Central memory CD4-positive, alpha-beta T cell (primary cell): ENCODE measurements at places on chromosomes 5 and 9.

- no peak for DNase-seq
Measured at GRCh38 chr9:104143550-104143910, 49.4 kb downstream of the SMC2 start.

DNA sequence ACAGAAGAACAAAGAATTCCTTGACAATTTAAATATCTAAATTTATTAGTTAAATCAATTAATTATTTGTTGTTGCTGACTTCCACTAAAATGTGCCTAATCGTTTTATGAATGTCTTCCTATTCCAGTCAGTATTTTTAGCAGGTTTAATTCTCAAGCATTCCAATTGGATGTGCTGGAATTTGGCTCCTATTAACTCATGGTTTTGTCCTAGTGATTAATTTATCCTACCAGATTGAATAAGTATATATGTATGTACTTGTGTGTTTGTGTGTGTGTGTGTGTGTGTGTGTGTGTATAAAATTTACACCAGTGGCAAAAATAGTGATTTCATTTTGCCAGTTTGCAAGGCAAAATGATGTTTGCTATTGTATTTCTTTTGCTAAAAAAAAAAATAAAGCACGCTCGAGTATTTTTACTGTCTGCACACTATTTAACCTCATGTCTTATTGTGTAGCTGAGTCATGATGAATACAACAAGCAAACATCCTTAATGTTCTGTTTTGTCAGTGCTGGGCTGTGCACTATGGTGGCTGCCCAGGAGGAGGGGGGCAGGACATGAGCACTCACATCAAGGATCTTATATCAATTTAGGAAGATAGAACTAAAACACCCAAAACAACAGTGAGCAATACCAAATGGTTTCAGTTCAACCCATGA, 375.5 kb downstream of the PDE4D start:
- DNase-seq = no peak

DNA sequence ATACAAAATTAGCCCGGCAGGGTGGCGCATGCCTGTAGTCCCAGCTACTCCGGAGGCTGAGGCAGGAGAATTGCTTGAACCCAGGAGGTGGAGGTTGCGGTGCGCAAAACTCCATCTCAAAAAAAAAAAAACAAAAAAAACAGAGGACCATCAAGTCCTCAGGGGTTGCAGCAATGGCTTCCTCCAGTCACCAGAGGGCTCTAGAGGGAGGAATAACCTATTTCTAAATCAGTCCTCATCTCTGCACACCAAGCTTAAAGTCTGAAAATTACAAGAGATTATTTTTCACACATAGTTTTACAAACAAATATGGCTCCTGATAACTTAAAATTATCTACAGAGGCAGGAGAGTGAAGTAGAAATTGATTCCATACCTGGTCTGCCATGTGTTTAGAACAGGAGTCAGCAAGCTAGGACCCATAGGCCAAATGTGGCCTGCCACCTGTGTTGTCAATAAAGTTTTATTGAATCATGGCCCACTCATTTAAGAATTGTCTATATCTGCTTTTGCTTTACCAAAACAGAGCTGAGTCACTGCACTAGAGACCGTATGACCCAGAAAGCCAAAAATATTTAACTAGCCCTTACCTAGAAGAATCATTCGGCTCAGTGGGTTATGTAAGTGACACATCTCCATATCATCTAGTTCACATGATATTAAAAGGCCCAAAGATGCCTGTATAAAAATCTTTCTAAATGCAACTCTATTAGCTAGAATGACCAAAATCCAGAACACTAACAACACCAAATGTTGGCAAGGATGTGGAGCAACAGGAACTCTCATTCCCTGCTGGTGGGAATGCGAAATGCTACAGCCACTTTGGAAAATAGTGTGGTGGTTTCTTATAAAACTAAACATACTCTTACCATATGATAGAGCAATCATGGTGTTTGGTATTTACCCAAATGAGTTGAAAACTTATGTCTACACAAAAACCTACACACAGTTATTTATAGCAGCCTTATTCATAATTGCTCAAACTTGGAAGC, 207.7 kb downstream of the FRMD3 start:
- DNase-seq = no peak

DNA sequence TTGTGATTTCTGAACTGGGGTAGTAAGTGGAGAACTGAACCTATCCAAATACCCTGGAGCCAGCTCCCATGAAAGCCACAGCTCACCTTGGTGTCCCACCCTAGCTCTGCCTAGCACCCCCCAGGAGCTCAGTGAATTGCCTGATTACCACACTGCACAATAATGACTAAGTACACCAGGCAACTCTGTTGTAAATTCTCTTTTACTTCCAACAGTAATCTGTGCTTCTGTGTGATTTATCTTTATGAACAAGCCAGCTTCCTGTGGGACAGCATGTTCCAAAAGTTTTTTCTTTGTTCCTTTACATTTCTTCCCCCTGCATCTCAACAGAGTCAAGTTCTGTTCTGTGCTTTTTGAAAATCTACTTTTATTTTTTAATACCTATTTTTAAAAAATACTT, 22.1 kb upstream of the GRPEL2 start:
- no peak for DNase-seq

DNA sequence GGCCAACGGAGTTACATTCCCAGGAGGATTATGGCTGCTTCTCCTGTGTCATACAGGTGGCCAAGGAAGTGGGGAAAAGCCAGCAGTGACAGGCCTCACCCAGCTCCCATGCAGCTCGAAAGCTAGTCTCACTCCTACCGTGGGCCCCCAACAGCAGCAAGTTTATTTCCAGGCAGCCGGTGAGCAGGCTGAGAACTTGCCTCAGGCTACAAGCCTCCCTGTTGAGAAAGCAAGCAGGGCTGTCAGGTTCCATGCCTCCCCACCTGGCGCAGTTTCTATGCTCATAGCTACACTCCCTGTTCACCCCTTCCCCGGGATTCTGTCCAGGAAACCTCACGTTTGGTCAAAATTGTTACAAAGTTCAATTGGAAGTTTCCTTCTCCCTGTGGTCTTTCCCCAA, 27.5 kb upstream of the DNAH5 start:
- DNase-seq = no peak

DNA sequence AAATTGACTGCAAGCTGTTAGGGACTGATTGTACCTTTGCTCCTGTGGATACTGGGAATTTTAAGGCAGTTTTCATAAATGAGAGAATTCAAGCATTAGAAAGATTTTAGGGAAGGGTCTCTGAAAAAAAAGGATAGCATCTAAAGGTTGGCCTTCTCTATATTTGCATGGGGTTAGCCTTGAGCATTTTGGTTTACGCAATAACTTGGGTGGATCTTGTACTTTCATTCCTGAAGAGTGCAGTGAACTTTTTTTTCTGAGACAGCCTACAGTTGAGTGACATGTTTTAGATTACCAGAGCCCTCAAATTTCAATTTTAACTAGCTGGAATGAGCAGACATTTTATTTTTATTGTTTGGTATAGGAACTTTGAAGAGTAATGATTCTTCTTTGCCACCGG, 91.6 kb upstream of the NR3C1 start:
- no peak for DNase-seq

DNA sequence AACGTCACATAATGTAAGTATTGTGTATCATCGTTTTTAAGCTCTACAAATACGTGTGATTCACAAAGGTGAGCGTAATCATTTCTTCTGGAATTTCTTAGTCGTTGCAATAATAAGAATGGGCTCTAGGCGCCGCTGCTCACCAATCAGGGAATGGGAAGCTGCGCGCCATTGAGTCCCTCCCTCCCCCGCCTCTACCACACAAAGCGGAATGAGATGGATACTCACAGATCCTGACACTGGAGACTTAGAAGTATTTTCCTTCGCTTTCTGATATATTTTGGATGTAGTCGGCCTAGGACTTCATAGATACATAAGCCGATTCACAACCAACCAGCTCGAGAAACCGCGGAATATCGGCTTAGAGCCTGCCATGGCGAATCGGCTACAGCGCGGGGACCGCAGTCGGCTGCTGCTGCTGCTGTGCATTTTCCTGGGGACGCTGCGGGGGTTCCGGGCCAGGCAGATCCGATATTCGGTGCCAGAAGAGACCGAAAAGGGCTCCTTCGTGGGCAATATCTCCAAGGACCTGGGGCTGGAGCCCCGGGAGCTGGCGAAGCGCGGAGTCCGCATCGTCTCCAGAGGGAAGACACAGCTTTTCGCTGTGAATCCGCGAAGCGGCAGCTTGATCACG, at the start of gene PCDHGA11:
Gene PCDHGA11, plus strand, starts transcription at position 197 of the 634 bp plus-strand sequence. Its CDS starts 177 bp downstream, at position 374.
- peak; percentile 28 for DNase-seq

GRCh38 chr9:135146241-135146640, 58.8 kb downstream of the OLFM1 start:
- DNase-seq = no peak

- no peak for DNase-seq
Measured at GRCh38 chr9:22590336-22591033, 143.9 kb downstream of the DMRTA1 start.

DNA sequence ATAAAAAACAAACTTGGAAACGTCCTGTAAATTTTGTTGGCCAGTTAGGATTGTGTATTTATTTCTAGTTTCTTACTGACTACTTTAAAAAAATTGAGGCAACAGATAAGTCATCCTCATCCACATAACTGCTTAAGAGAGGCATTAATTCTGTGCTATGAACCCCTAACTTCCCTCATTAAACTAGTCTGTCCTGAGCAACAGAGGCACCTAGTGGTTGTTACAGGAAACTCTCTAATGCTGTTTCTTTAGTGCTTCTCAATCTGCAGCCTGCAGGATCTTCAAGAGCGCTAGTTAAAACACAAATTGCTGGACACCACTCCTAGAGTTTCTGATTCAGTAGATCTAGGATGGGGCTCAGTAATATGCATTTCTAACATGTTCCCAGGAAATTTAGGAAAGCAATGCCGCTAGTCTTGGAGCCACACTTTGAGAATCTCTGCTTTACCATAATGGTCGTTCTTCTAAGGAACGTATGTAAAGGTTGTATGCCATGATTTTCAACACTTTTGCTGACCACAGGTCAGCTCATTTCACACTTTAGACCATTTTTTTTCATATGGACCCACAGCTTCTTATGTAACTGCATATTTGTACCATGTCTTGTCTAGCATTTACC, 410.1 kb upstream of the SMARCA2 start:
- no peak for DNase-seq

DNA sequence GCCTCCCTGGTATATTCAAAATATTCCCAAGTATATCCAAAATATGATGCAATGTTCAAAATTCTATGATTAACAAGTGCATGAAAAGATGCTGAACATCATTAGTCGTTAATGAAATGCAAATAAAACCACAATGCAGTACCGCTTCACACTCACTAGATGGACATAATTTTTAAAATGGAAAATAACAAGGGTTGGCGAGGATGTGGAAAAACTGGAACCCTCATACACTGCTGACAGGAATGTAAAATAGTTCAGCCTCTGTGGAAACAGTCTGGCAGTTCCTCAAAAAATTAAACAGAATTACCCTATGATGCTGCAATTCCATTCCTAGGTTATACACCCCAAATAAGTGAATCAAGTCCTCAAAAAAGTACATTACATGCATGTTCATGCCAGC, 36.1 kb upstream of the MYOT start:
- no peak for DNase-seq

- no peak for DNase-seq
Measured at GRCh38 chr5:9054322-9054721, 491.6 kb downstream of the SEMA5A start.

GRCh38 chr5:50564079-50564478, 102.4 kb upstream of the PARP8 start:
- DNase-seq = peak; percentile 56

DNA sequence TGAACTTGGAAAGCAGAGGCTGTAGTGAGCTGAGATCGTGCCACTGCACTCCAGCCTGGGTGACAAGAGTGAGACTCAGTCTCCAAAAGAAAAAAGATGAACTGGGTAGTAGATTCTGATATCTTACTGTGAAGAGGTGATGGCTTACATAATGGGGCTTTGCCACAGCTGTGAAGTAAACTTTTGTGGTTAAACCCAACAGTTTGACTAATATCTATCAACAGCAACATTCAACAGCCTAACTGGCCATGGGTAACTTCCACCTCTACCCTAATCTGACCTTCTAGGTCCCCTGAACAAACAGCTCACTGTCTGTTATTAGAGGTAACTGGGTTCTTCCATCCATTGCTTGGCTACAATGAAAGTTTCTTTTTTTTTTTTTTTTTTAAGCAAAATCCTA, 52.1 kb downstream of the TLE1 start:
- no peak for DNase-seq

DNA sequence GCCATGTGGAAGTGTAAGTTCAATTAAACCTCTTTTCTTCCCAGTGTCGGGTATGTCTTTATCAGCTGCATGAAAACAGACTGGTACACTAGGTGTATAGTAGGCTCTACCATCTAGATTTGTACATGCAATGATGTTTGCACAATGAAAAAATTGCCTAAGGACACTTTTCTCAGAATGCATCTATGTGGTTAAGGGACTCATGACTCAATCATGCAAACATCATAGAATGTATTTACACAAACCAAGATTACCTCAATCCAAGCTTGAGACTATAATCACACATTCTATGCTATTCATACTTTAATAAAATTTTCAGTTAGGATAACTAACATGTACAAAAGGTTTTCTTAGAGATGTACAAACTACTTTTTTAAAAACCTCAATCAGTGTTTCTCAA, 1164.5 kb downstream of the CDH12 start:
- DNase-seq = no peak

- no peak for DNase-seq
Measured at GRCh38 chr9:72942451-72942850, 10.4 kb downstream of the ALDH1A1 start.

DNA sequence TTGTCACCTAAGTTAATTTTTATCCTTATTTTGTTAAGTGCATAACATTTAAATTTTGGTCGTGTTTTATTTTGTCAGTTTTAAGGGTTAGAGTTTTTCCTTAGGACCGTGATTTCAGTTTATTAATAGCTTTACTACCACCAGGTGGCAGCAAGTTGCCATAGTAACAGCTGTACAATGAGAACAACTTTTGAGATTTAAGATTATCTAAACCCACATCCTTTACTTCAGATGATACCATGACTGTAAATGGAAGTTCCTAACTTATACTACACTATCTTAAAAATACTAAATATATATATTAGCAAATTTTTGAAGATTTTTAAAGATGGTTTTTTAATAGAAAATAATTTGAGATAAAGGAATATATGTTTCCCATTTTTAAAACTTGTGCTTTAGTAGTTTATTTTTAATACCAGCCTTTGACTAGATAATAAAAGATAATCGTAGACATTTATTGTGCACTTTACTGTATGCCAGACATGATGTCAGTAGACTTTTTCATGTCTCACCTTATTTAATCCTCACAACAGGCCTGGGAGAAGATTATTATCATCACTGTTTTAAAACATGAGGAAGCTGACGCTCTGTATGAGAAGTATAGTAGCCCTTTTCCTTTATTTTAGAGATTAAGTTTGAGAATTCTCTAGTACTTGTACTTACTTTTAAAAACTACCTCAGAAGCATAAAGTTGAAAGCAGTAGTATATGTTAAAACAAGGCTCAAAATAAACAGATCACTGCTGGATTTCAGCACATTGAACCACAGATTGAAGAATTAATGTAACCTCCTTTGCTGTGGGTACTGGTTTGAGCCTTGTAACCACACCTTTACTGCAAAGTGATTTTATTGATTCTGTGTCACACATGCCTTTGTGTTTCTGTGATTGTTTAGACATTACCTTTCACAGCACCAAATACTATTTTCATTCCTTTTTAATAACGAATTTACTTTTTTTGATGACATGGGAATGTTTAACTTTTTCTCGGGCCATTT, 27.5 kb downstream of the SREK1 start:
- peak; percentile 74 for DNase-seq
